ENCODE measurements at places on chromosomes 1 and 21. TPM values are rescaled to one million over a fixed set of nuclear protein-coding genes. Genes with fewer than 3 reads are reported as not detected.
A peak's percentile ranks its signal among the peaks of the same experiment; 100 is the strongest.

ILDR2 gene
- not detected for total RNA-seq

CATSPERE gene
- 1.9 TPM for total RNA-seq

DNA sequence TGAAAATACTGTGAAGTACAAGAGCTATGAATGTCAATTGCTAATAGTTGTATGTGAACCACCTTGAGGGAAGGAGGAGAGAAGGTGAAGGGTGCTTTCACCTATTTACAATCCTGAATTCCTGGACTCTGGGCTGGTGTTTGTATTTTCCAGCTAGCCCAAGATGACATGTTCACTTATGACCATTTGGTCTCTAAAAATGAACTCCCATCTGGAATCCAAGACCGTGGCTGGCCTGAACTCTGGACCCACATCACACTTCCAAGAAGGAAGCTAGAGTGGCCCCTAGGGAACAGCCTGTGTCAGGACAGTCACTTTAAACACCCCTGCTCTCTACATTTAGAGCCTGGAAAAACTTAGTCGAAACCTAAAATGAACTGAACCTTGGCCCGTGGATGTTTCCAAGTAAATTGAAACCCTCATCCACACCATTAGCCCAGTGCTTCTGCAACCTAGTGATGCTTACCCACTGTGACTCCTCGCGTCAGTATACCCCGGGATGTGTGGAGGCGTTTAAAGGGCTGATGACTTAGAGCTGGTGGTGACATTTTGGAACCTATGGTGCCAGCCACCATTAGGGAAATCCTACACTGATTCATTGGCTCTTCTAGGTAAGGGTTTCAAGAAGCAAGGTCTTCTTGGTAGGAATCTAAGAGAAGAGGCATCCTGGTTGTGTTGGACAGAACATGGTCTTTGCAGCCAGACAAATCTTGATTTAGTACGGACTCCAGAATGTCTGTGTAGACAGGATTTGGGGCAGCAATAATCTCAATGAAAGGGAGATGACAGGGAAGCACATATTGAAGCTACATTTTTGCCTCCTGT, 171.5 kb upstream of the IRF2BP2 start:
- DNase-seq: peak; percentile 18

DNA sequence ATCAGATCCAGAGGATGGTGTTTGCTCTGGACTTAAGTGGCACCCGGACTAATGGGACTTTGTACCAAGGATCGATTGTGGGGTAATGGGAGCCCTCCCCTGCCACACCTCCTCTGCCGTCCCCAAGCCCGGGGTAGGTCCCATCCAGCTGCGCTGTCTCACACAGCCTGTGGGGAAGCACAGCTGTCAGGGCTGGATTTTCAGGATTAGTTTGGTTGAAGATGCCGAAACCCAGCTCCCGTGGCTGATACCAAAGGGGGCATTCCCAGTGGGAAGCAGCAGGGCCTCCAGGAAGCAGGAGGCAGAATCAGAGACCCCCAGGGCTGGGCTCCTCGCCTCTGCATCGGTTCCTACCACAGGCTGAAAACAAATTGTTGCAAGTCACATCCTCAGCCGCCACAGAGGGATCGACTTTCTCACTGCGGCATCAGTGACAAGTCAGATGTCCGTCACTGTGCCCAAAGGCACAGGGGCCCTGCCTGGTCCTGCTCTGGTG, 59.7 kb downstream of the MATN1 start:
- DNase-seq: no peak

DNA sequence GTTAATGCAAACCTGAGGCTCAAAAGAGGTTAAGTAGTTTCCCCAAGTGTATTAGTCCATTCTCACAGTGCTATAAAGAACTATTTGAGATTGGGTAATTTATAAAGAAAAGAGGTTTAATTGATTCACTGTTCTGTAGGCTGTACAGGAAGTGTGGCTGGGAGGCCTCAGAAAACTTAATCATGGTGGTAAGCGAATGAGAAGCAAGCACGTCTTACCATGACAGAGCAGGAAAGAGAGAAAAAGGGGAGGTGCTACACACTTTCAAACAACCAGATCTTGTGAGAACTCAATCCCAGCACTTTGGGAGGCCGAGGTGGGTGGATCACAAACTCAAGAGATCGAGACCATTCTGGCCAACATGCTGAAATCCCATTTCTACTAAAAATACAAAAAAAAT, 38.5 kb upstream of the RXRG start:
- DNase-seq: no peak

GRCh38 chr1:37469386-37469785, 5.0 kb upstream of the ZC3H12A start:
- DNase-seq: no peak

- DNase-seq: peak; percentile 41
Measured at GRCh38 chr1:23470282-23471070, 13.5 kb downstream of the ASAP3 start.
